ENCODE measurements at places on chromosomes 6 and 20.
A peak's percentile ranks its signal among the peaks of the same experiment; 100 is the strongest.

DNA sequence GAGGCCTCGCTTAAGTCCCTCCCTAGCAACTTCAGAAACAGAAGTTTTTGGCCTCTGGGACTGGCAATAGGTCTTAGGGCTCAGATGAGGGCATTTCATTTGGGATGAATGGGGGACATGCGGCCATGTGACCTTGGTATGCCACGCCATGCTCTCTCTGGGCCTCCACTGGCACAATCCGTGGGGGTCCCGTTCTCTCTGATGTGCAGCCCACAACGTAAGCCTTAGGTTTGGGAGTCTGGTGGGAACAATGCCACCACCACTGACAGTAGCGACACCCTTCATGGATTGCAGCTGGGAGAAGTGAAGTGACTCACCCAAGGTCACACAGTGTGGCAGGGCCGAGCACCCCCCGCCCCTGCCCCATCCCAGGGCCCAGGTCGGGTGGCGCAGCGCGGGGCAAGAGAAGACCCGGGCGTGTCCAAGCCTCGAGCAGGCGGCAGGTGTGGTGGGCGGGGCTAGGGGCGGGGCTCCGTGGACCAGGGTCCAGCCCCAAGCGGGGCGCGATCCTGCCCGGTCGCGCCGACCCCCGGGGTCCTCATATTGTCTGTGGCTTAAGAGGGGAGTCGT is 864 bp upstream of the CEBPB start:
- DNase-seq, result no peak

- no peak for DNase-seq
These were observed 279.6 kb downstream of the PRL start for GRCh38 chr6:22017272-22017671.

GRCh38 chr6:38774929-38775707 is 60.0 kb downstream of the DNAH8 start:
- DNase-seq, result no peak

- peak; percentile 66 for DNase-seq
These were observed 5.2 kb downstream of the RPS12 start for GRCh38 chr6:132819405-132820161.

- DNase-seq, result no peak
These were observed 445.4 kb downstream of the GJA1 start for GRCh38 chr6:121880831-121881230.

DNA sequence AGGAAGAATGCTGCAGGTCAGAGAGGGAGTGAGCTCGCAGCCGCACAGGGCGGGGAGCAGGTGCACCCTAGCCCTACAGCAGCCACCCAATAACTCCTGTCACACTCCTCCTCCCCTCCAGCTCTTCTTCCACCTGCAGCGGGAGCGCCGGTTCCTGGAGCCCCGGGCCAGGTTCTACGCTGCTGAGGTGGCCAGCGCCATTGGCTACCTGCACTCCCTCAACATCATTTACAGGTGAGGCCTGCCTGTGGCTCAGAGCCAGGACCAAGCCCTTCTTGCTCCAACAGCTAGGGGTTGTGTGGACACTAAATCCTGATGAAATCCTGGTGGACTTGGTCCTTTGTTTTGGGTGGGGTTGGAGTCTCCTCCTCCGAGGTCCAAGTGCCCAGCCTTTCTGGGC is 11.7 kb downstream of the SGK2 start:
- DNase-seq, result no peak

All from NCI-H82 (cell line).